ENCODE measurements at places on chromosomes 5 and 9.
A peak's percentile ranks its signal among the peaks of the same experiment; 100 is the strongest.

DNA sequence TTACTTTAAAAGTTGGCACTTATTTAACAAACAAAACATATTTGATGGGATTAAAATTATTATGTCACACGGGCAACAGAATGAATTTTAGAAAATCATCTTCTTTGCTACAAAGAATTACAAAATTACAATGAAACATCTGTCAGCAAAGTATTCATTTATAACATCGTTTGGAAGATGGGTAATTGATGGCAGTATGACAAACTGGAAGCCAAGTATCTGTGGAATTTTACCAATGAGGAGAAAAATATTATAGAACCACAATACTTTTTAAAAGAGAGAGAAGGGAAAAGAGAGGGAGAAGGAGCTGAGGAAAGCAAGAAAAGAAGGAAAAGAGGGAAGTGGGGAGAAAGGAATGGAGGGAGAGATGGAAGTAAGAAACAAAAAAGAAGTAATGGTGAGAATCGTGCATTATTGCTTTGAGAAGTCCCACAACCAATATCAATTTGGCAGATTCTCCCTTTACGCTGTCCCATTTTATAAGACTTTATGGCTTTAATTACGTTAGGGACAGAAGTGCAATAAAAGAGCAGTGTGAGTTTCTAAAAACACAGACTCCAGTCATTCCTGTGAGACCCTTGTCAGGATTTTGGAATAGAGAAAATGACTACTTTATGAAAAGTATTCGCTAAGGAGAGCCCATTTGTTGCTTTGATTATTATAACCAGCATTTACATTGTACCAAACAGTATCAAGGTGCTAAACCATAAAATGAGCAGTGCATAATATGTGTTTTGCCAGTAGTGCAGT lies 76.7 kb downstream of the LURAP1L start:
- DNase-seq = no peak

DNA sequence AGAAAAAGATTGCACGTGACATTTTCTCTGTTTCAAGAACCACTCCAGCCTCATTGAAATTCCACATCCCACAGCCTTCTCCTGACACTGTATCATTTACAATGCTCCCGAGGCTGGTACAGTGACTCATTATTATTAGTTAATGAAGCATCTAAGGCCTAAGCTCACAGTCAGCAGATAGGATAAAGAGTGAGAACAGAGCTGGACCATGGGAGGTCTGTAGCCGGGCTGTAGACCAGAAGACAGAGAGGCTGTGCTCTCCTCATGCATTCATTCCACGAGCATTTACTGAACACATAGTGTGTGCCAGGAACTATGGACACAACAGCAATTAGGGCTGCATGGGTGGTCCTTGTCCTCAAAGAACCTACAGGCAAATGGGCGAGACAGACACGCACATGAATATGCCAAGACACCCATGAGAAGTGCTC lies 47.3 kb upstream of the GALNT10 start:
- DNase-seq = no peak

DNA sequence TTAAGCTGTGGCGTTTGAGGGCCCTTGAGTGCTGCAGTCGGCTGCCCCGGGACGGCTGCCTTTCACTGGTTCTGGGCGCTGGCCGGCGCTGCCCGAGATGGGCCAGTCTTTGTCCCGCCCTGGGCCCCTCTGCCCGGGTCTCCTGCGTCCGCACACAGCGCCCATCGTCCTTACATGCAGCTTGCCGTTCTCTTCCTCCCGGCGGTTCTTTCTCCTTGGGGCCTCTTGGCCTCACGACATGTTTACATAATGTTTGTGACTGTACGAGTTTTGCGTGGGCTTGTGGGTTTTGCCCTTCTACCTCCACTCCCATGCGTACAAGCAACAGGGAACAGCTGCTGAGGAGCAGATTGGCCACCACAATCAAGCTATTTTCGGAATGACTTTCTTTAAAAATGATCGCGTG lies 618 bp downstream of the TNPO1 start:
- DNase-seq = peak; percentile 51

DNA sequence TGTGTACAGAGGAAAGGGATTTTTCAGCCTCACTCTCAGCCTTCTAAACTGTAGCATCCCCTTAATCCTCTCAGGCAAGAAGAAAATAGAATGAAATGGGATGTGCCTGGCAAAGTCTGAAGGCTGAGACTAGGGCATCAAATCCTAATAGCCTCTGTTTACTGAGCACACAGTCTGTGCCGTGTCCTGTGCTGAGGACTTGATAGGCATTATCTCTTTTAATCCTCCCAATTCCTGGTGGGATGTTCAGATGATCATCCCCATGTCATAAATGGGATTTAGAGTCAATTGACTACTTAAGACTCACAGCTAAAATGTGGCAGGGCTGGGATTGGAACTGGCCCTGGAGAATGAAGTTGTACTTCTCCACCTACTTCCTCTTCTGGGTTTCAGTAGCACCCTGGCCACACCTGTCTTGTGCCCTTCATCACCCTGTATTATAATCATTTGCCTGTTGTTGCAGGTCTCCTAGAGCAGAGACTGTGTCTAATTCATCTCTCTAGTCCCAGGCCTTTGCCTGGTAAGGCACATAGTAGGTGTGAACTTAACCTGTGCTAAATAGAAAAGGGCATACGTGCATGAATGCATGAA lies 81.0 kb downstream of the WWC1 start:
- no peak for DNase-seq

GRCh38 chr9:123484130-123484529 lies 128.1 kb downstream of the CRB2 start:
- DNase-seq = no peak

GRCh38 chr5:65874241-65874640 lies 52.1 kb upstream of the ERBIN start:
- peak; percentile 59 for DNase-seq
